ENCODE measurements at places on chromosomes 16 and 17. TPM values are rescaled to one million over a fixed set of nuclear protein-coding genes. Genes with fewer than 3 reads are reported as not detected.

DNA sequence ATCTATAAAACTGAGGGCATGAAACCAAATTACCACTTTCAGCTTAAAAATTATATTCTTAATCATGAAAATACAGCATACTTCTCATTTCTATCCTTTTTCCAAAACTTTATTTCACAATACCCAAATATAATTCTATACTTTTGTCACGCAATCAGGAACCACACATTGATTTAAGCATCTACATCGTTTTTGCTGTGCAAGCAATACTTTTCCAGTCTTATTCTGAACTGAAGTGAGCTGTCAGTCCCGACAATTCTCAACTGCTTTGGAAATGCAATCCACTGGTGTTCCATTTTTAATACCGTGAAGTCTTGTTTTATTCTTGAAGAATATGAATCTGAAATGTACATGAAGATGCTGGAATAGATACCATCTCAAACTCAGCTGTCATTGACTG is 60.1 kb upstream of the NOL11 start:
- DNase-seq: no peak

The SENP3 gene
- total RNA-seq: 50.2 TPM

- DNase-seq: peak; percentile 65
These were observed 95.0 kb downstream of the PLCG2 start for GRCh38 chr16:81873843-81874752.

DNA sequence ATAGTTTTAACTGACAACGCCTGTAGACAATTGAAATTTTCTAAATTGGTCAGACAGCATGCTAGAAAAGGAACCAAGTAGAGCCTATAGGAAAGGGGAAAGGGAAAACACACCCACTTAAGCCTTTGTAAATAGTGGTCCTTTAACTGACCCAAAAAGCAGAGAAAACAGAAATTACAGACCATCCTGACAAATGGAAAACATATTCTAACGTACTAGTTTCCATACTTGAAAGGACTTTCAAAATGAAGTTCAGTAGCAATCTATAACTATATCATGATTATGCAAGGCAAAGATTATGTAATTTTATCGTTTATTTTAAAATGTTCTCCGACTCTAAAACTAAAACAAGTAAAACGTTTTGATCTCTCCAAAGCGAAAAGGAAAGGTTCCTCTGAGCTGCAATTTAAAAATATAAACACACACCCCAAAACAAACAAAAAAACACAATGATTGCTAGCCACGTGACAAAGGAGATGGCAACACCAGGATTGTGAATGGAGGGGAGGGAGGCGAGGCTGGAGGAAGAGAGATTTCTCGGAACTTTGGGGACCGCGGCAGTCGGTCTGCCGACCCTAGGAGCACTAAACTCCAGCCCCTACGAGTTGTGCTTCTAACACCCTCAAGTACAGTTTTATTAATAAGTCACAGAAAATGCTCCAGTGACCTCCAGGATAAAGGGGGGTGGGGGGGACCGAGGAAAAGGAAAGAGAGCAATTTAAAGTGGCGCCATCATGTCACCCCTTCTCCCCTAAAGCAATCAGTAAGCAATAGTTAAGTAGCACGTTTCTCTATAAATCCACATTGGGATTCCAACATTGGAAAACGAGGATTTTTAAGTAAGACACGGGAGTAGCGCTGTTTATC is 1.7 kb downstream of the KANSL1 start:
- DNase-seq: no peak

DNA sequence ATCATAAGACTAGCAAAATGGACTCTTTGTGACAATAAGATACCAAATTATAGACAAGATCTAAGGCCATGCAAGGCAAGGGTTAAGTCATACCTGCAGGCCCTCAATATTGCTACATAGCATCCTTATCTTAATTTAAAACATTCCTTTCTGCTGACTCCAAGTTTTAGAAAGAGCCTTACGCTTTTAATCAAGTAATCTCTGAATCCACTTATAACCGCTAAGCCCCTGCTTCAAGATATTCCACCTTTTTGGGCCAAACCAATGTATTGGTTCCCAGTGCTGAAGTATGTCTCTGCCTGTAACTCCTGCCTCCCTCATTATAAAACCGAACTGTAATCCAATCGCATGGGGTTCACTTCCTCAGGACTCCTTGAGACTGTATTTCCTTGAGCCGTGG is 255.4 kb downstream of the PHKB start:
- DNase-seq: no peak

- DNase-seq: no peak
These were observed 49.5 kb upstream of the MTSS2 start for GRCh38 chr16:70735141-70735979.

DNA sequence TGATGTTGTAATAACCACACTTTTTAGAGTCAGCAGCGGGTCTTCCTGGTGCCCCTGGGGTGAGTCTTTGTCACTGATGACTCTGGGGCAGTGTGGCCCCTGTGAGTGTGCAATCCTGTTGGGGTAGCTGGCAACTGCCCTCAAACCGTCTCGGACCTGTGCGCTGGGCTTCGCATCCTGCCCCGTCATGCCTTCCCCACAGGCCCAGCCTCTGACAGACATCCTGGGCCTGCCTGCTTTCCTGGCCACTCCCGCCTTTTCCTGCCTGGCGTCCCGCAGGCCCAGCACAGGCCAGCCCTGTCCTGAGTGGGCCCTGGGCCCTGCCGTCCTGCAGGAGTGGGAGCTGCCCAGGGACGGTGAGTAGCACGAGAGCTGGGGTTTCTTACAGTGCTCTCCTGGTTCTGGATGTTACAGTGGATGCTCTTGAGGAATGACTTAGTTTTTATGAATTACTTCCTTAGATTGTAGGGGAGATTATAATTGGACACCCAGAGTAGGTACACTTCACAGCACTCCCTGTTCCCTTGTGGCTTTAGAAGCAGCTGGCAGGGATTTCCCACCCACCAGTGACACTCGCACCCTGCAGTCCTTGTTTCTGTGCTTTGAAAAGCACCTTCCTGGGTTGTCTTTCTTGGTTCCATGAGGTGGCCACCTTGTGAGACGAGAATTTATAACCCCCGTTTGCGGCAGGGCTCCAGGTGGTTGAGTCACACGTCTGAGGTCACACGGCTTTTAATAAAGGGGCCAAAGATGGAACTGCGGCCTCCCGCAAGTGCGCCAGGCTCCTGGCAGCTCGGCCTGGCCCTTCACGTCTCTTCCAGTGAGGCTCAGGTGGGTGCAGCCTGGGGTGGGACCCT is 50.0 kb upstream of the CAPN15 start:
- DNase-seq: no peak

DNA sequence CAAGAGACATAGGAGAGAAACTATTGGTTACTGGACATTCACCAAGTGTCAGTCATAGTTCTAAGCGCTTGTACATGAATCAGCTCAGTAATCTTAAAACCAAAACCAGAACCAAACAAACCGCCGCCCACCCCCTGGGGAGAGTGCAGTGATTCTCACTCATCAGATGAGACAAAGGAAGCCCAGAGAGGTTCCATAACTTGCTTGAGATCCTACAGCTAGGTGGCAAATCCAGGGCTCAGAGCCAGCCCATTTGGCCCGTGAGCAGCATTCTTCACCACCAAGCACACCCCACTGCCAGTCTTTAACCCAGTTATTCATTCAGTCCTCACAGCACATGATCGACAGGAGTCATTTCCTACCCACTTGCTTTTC is 37.2 kb upstream of the RGS9 start:
- DNase-seq: peak; percentile 50

DNA sequence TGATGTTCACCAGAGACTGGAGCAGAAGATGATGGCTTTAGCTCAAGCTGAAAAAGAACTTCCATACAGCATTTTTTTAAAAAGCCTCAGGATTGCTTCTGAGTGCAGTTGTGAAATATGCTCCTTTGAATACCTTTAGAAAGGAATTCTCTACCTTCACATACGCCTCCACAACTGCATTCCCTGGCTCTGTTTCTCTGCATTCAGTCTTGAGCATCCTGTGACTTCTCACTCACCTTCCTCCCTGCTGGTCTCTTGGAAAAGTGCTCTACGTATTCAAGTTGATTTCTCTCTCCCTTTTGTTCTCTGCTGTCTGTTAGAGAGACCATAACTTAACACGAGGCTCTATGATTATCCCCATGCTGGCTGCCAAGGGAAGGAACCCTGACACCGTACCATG is 34.5 kb downstream of the HS3ST2 start:
- DNase-seq: no peak

The INCA1 gene
- total RNA-seq: 0.42 TPM

The CCL14 gene
- total RNA-seq: not detected

GRCh38 chr17:70365091-70365583 is 195.8 kb downstream of the KCNJ2 start:
- DNase-seq: no peak

DNA sequence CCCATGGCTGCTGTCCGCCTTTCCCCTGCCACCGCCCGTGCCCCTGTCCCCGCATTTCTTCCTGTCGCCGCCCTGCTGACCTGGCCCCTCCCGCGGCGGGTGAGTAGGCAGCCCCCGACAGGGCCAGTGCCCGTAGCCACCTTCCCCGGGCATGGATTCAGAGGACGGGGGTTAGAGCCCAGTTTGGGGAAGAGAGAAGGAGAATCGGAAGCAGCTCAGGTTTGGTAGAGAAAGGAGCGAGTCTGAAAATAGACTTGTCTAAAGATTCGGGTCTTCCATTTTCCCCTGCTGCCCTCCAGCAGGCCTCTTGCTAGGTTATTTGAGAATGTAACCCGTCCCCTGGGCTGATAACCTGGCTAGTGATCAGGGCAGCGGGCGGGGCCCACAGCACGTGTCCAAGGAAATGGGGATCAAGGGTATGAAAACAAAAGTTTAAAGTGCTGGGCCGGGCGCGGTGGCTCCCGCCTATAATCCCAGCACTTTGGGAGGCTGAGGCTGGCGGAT is 7.9 kb upstream of the CLDN9 start:
- DNase-seq: no peak

The TNRC6A gene
- total RNA-seq: 53.1 TPM

The CEP295NL gene
- total RNA-seq: not detected

- no peak for DNase-seq
These were observed 11.0 kb downstream of the TBC1D24 start for GRCh38 chr16:2485811-2486507.

GRCh38 chr16:75296606-75297005 is 45.2 kb upstream of the BCAR1 start:
- DNase-seq: no peak

GRCh38 chr16:58417600-58417999 is 25.3 kb downstream of the GINS3 start:
- DNase-seq: no peak

The KRT10 gene
- 25.7 TPM for total RNA-seq

DNA sequence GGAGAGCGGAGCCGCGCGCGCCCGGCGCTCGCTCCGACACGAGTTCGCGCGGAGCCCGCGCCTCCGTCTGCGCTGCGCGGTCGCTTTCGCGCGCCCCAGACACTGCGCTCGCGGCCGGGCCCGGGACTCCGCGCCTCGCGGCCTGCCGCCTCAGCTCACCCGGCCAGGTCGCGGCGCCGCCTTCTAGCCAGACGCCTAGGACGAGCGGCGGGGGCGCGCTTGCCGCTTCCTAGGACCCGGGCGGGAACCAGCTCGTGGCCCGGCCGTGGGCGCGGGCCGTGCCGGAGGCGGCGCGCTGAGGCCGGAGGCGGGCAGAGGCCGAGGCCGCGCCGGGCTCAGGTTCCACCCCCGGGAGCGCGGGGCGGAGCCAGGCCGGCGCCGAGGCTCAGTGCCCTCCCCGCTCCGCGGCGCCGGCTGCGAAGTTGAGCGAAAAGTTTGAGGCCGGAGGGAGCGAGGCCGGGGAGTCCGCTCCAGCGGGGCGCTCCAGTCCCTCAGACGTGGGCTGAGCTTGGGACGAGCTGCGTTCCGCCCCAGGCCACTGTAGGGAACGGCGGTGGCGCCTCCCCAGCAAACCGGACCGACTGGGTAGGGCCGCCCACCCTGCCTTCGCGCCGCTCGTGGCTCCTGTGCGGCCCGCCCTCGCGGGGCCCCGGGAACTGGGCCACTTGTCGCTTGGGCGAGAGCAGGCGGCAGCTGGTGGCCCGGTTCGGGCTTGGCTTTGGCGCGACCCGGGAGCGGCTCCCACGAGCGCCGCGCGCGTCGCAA is at the start of gene SPHK1:
TSS of gene SPHK1 (plus strand) at position 388 of the 765 bp plus-strand sequence. CDS start 1,036 bp downstream, outside the sequence.
- DNase-seq: peak; percentile 90

- no peak for DNase-seq
These were observed 3.0 kb downstream of the ICAM2 start for GRCh38 chr17:64017381-64017980.

- no peak for DNase-seq
These were observed 18.1 kb downstream of the PRMT7 start for GRCh38 chr16:68328860-68329390.

DNA sequence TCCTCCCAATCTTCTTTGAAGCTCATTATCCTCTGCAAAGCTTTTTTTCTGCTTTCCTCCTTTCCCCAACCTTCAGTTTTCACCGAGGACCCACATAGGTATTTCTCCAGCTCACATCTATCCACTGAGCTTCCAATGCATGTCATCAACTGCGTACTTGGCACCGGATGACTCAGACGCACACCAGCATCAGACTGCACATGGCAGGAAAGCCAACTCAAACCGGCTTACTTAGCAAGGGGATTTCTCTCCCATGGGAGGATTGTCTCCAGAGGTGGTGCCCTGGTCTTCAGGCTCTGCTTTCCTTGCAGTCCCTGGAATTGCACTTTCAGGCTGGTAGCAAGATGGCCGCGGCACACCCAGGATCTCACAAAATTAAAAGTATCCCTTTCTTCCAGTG is 1.7 kb upstream of the AKTIP start:
- DNase-seq: no peak

GRCh38 chr16:87507351-87508069 is 14.7 kb upstream of the ZCCHC14 start:
- no peak for DNase-seq

The TMC7 gene
- not detected for total RNA-seq

- no peak for DNase-seq
These were observed 1.9 kb downstream of the PPP4C start for GRCh38 chr16:30077656-30078055.

The ASGR2 gene
- total RNA-seq: not detected

GRCh38 chr16:50120711-50121110 is 32.4 kb upstream of the TENT4B start:
- DNase-seq: no peak

The MT3 gene
- total RNA-seq: 16.3 TPM

DNA sequence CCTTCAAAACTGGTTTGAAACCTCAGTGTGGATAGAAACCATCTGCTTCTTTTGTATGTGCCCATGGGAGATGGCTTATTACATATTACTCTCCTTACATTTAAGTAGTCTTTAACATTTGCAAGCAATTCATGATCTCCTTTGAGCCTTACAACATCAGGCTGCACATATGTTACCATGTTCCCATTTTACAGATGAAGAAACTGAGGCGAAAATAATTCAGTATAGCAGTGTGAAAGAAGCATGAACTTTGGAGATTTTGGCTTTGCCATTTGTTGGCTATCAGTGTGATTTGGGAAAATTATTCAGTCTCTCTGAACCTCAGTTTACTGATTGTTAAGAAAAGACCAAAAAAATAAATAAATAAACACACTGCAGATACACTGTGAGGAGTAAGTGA is 15.7 kb downstream of the GNAO1 start:
- DNase-seq: no peak

GRCh38 chr17:80649672-80650330 is 105.2 kb downstream of the RPTOR start:
- DNase-seq: peak; percentile 57

GRCh38 chr17:73013301-73013700 is 79.2 kb downstream of the SLC39A11 start:
- no peak for DNase-seq

- DNase-seq: no peak
These were observed 11.7 kb downstream of the HDAC5 start for GRCh38 chr17:44111777-44112176.

Data from activated naive CD8-positive, alpha-beta T cell treated with anti-CD3 and anti-CD28 coated beads, Interleukin-2, amount 10 ng/mL, durations not matched to agents 7 days and 5 days (primary cell).